Stimulated activated CD4-positive, alpha-beta T cell treated with anti-CD3 and anti-CD28 coated beads, TNF-alpha, amount 100 ng/mL, for 24 hours (primary cell): ENCODE measurements at places on chromosomes 16 and 17.
A peak's percentile ranks its signal among the peaks of the same experiment; 100 is the strongest.

DNA sequence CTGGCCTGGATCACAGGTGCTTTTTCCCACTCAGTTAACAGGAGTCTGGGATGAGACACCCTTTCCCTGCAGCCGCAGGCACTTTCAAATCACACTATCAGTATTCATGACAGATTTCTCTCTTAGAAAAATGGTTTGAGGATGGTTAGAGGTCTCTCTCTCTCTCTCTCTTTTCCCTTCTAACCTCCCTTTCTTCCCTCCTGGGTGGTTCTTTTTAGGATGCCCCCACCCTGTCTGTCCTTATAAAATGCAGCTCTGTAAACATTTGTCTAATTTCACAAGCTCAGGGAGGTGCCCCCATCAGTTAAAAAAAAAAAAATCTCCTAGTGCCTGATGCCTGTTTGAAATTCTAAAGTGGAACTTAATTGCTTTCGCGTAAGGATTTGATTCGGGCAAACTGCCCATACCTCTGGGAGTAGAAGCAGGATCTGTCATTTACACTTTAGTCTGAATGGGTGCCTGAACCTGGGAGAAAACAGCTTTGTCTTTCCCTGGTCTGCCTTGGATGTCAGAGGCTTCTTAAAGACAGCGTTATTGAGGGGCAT lies 158.8 kb downstream of the CCDC182 start:
- no peak for DNase-seq

GRCh38 chr17:31724619-31725018 lies 134.4 kb downstream of the COPRS start:
- no peak for DNase-seq

- no peak for DNase-seq
These were observed 393 bp upstream of the PSMB10 start for GRCh38 chr16:67936880-67937605.

DNA sequence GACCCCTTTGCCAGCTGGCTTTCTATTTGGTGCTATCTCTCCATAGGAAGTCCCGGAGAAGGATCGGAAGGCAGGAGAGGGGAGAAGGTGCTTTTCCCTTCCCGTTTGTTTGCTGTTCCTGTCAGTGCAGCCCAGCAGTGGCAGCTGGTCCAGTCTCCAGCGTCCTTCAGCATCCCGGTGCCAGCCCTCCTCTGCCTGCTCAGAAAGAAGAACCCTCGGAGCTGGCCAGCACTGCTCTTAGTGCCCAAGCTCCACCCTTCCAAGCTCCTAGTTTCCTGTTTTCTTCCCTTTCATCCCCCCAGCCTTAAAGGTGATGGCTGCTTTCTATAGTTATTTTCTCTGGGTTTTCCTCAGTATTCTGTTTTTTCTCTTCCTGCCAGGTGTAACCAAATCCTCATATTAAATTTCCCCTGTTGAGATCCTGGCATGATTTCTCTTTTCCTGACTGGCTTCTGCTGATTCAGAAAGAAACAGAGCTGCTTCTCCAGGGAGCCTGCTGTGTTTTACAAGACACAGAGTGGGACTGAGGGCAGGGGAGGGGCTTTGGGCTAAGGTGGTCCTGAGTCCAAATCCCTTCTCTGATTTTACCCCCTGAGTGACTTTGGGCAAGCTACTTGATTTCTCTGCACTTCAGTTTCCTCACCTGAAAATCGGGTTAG lies 186.8 kb downstream of the COPRS start:
- DNase-seq, result no peak

DNA sequence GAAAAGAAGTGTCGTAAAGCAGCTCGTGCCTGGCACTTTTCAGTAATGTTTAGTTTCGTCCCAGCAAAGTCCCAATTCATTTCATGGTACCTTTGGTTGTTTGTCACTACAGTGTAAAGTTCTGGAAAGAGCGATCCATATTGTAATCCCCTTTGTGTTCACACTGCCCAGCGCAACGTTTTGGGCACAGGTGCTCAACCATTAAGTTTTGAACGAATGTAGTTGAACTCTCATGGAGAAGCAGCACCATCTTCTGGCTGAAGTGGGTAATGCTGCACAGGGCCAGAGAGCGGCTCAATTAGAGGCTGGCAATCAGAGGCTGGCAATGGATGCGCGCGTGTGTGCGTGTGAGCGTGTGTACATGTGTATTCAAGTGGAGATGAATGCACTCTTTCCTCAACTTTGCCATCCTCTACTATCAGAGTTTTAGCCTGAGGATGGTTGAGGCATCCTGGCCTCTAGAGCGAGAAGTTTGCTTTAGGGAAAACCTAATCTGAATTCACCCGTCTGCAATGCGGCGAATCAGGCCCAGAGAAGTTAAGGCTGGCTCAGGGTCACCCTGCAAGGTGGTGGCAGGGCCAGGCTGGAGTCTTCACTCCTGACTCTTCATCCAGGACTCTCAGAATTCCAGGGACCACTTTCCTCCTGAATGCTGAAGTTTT lies 29.9 kb downstream of the DYNLL2 start:
- peak; percentile 81 for DNase-seq

- no peak for DNase-seq
These were observed 31.4 kb downstream of the STX8 start for GRCh38 chr17:9544221-9544620.

- DNase-seq, result no peak
These were observed 115.2 kb downstream of the RBFOX3 start for GRCh38 chr17:79495665-79496064.

- no peak for DNase-seq
These were observed 617.0 kb upstream of the CDH5 start for GRCh38 chr16:65749506-65749905.

GRCh38 chr17:17313350-17313991 lies 10.3 kb downstream of the NT5M start:
- DNase-seq, result peak; percentile 51

- no peak for DNase-seq
These were observed 149.1 kb downstream of the VPS53 start for GRCh38 chr17:565521-565920.

- no peak for DNase-seq
These were observed 21.1 kb downstream of the CLUH start for GRCh38 chr17:2690165-2691068.

- no peak for DNase-seq
These were observed 21.3 kb upstream of the CCDC182 start for GRCh38 chr17:57766318-57766943.

- no peak for DNase-seq
These were observed 128.2 kb downstream of the CLEC16A start for GRCh38 chr16:11072420-11073153.

- DNase-seq, result no peak
These were observed 47.1 kb downstream of the SPACA3 start for GRCh38 chr17:33038740-33039139.

DNA sequence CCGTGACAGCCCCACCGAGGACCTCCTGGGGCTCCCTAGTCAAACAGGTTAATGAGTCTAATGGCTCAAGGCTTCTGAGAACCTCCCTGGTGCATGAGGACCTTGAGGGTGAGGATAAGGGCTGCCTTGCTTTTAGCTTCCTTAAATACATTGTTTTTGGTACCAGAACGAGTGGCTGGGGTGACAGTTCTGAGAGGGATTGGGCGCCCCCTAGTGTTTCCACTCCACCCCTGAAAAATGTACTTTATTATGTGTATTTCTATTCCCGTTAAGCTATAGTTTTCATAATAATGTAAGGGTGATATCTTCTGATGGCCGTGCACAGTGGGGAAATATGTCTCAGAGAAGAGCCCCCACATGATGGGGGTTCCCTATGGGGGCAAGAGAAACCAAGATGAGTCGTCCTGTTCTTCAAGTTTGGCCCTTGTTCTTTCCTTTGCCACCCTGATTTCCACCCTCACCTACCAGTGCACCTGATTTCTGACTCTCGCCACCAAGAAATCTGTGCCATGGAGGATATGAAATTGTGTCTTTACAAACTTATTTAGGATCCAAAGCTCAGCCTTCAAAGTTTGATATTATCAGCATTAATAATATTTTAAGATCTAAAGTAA lies 14.5 kb upstream of the VWA3A start:
- DNase-seq, result peak; percentile 57

DNA sequence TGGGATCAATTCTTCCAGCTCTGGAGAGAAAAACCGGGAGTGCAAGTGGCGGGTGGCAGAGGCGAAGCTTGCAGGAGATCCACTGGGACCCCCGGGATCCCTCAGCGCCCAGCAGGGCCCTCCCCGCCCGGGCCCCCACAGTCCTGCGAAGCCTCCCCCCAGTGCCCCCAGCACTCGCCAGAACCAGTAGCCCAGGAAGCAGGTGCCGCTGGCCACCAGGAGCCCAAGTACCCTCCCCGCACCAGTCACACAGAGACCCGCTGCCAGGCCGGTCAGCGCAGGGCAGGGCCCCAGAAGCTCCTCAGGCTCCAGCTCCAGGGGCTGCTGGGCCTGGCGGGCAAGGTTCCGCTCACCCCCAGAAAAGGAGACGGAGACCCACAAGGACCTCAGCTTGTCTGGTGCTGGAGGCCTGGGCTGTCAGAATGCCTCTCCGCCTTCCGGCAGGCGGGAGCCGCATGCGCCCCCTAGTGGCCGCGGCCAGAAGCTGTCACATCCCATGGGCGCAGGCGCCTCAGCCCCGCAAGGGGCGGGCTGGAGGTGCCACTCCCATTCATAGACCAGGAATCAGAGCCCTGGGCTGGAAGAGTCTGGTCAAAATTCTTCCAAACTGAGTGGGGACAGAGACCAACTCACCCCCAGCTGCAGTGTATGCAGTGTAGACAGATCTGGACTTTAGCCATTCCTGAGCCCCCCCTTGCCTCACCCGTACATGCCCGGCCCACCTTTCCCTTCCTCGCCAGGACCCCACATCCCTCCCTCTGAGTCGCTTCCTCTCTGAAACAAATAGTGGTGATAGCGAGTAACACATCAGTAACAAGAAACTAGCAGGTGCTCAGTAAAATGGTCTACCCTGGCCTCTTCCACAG lies 1002.3 kb downstream of the KCNJ18 start:
- no peak for DNase-seq

DNA sequence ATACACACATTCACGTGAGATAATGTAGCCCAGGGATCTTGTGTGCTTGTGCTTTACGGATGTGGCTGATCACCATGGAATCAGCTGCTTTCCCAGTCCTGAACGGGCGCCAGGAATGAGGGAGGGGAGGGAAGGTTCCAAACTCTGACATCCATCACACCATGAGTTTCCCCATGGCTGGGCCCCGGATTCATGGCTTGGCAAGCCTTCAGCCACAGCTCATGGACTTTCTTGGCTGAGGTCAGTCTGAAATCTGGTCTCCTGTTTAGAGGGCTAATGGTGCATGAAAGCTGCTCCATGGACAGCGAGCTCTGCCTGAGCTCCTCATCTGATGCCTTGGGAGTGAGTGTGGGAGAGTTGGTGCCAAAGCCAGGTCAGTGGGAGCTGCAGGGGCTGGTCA lies 767.6 kb upstream of the EEF2KMT start:
- no peak for DNase-seq
